ENCODE measurements at places on chromosomes 3 and 15.

DNA sequence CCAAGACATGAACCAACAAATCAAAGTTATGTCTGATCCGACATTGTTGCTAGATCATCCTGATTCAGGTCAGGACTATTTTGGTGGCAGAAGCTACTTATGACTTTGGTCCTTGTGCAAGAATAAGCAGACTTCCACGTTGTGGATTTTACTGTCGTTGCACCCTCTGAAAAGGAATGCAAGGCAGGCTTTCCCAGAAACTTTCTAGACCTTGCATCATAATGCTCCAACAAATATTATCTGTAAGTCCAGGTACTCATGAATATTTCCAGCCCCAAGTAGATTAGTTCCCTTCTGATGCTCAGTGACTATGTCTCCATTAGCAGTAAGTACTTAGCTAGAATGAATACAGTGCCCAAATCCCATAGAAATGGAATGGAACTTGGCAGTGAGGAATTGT lies 203.3 kb upstream of the LRRFIP2 start:
- no peak for DNase-seq

- DNase-seq = no peak
Observed at GRCh38 chr3:181824961-181825360, 113.2 kb downstream of the SOX2 start.

- DNase-seq = no peak
Observed at GRCh38 chr15:34332553-34333120, 4.9 kb downstream of the SLC12A6 start.

DNA sequence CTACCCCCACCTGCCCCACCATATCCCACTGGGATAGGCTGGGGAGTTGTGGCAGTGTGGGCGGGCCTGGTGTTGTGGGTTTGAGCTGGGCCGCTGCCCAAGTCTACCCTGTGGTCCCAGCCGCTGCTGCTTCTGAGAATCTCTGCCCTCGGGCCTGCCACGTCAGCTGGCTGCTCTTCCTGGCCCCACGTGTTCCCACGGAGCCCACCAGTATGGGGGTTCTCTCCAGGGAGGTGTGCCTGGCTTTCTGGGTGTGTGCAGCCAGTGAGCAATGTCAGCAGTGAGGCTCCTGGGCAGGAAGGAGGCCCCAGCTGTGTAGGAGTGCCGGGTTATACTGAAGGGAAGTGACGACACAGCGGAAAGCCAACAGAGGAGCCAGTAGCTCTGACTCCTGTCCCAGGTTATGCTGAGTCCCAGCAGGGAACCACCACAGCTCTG lies 10.5 kb downstream of the GNAI2 start:
- peak; percentile 78 for DNase-seq

DNA sequence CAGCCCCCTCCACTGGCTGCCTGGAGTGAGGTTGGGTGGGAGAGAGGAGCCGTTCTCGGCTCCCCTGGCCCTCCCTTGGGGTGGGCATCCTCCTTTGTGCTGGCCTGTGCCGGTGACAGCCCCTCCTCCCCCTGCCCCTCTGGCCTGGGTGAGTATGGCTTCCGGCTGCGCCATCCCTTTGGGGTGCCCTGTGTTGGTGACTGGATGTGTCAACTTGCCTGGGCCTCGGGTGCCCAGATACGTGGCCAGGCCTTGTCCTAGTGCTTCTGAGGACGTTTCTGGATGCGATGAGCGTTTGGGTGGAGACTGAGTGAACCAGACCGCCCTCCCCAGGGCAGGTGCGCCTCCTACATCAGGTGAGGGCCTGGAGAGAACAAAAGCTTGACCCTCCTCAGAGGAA lies 59.7 kb downstream of the PLXNA1 start:
- no peak for DNase-seq

DNA sequence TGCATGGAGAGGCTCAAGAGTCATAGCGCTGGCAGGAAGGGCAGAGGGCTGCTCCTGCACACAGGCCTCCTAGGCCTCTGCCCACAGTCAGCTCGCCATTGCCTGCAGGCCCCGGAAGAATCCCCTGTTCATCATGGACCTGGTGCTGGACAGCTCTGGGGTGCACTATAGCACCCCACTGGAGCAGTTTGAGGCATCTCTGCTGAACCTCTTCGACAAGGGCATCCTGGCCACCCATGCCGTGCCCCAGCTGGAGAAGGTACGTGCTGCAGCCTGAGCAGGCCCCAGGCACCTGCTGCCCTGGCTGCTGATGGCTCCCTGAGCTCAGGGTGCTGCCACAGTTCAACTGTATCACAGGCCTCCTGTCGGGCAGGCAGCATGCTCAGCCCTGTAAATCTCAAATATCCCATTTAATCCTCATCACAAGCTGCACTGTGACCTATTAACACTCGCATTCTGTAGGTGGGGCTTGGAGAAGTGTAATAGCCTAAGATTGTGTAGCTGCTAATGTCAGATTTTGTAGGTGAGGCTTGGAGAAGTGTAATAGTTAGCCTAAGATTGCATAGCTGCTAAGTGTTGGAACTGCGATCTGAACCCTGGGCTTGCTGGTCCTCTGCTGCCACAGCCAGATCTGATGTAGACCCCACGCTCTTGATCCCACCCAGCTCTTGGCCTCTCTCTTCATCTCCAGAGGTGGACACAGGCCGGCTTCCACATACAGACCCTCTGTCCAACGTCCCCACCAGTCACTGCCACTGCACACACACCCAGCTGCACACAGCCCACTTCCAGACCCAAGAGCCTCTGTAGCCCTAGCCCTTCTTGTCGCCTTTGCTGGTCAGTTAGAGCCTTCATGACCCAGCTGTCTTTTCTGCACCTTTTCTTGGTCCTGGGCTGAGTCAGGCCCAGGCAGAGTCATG lies 31.9 kb downstream of the DNAH1 start:
- DNase-seq = no peak

GRCh38 chr3:49673715-49674496 lies at the start of gene APEH:
Gene APEH (plus strand): TSS chr3:49674351. CDS start chr3:49674402, 51 bp downstream.
- peak; percentile 99 for DNase-seq

- no peak for DNase-seq
Observed at GRCh38 chr3:53149006-53149690, 11.9 kb upstream of the PRKCD start.

GRCh38 chr3:78985981-78986380 lies 781.8 kb downstream of the ROBO1 start:
- no peak for DNase-seq

DNA sequence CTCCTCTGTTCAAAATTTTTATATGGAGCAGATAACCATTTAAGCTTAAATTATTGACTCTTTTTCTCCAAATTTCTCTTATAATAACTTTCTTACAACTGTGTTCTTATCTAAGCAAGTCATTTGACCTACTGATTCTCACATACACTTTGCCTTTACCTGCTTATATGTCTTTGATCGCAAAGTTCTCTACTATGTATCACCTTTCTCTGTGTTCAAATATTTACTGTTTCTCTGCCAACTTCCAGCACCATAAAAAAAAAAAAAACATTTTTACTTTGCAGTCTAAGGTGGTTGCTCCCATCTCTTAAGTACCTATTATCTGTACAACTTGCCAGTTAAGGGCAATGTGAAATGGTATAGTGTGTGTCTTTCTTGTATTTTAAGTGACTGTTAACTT lies 100.8 kb upstream of the DPH6 start:
- no peak for DNase-seq

DNA sequence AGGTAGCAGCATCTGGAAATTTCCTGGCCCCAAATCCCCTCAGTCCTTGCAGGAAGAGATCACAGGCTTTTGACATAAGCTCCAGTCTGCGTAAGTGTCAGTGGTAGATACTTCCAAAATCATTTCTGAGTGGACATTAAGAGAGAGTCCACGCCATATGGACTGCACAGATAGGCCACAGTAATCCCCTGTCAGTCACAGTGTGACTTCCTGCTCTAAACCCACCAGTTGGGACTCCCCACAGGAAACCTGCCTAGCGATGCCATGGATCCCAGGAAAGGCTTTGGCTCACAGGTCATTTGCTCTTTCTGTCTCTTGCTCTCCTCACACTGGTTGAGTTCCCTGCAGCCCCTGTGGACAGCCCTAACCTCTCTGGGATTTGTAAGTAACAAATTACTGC lies 28.8 kb upstream of the MKRN3 start:
- no peak for DNase-seq

DNA sequence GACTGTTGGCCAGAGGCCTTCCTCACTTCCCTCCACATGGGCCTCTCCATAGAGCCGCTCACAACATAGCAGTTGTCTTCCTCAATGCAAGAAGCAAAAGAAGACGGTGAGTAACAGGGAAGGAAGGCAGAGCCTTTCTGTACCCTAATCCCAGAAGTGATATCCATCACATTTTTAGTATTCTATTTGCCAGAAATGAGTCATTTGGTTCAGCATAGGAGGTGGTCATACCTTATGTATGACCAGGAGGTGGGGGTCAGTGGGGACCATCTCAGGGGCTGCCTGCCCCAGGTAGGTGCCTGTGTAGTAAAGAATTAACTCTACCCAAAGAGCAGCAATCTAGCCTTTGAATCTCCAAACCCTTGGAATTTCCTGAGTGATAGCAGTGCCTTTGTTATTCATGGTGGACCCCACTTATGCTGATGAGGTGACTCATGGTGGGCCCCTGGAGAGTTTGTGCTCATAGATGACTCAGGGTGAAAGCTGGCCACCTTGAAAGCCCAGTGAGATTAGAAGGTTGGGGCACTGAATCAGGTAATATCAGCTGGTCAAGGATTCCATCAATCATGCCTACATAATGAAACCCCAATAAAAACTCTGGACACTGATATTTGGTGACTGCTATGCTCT lies 323.9 kb upstream of the IGF1R start:
- no peak for DNase-seq

- DNase-seq = no peak
Observed at GRCh38 chr3:158167737-158168557, 58.1 kb downstream of the RSRC1 start.

GRCh38 chr3:123728014-123728413 lies 143.2 kb upstream of the HACD2 start:
- no peak for DNase-seq

DNA sequence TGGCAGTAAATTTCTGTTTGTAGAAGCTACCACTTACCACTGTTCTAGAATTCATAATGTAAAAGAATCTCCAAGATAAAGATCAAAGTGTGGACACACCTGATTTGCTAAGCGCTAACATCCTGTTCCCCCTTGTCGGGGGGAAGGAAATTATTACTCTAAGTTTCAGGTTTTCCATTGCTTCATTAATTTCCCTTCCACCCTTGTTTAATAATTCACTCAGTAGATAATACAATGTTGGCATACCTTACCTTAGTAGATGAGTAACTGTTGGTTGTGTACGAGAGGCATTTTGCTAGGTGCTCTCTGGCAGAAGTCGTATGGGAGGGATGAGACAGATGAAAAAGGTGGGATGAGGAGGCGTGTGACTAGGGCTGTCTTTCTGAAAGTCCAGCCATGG lies 641.2 kb upstream of the ARRDC4 start:
- no peak for DNase-seq

- no peak for DNase-seq
Observed at GRCh38 chr3:57755368-57755675, 787 bp upstream of the SLMAP start.

DNA sequence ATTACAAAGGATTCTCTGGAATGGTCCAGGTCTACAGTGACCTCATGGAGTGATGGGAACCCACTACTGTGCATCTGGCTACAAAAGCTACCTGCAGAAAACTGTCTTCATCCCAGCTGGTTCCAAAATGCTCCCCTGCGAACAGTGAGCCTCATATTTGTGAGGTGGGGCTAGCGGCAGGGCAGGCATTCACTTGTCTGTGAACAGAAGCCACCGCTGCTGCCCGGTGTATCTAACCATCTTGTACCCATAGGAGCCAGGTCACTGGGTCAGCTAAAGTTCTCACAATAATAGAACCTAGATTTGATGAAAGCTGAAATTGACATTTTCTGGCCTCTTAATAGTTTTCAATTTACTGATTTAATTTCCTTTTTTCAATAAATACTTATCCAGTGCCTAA lies 150.7 kb downstream of the KLF13 start:
- DNase-seq = no peak

DNA sequence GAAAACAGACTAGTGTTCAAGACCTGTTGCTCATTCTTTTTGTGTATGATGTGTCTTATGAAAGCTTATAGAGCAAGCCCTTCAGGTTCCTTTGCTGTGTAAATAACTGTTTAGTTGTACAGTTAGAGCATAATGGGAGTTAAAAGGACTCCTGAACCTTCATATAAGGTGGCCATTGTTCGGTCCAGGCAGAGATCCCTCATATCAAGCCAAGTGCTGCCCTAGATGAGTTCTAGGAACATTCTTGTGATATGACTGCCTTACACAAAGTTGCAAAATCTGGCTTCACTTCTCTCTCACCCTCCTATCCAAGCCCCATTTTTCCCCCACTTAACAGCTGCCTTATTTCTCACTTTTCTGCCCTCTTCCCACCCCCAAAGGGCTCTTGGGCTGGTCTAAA lies 26.9 kb downstream of the GYG1 start:
- no peak for DNase-seq

DNA sequence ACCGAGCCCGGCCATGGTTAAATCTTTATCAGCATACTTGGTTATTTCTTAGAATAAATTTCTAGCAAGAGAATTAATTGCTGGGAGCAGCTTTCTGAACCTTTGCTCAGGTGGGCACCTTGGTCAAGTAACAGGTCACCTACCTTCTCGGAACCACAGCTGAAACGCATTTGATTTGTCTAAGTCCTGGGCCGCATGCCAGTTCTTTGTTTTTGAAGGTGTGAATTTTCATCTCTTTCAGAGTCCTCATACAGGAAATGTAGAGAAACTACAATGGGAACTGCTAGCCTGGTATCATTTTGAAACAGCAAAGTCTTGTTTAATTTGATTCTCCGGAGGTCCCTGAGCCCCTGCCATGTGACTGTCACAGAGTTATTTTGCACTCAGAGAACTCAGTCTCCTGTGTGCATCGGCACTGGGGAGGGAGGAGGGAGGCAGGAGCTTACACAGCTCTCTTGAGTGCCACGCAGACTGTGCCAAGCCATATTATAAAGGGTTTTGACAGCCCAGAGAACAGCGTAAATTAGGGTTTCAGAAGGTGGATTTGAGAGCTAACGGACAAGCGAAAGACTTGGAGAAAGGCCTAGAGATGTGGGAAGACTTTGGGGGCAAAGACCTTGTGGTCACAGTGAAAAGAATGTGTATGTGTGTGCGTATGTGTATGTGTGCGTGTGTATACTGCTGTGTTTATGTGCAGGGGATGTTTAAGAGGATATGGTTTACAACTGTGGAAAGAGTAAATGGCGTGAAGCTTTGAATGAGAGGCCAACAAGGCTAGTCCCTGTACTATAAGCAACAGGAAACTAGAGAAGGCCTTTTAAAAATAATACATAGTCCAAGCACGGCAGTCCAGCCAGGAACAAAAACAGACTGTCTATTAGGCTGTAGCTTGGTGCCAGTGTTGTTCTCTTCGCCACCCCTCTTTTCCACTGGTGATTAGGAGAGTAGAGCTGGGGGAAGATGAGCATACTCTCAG lies 61.8 kb upstream of the ATP13A3 start:
- DNase-seq = no peak

GRCh38 chr15:88681610-88682221 lies 42.9 kb downstream of the ISG20 start:
- no peak for DNase-seq

- no peak for DNase-seq
Observed at GRCh38 chr15:66701422-66702034, 508 bp upstream of the SMAD6 start.

GRCh38 chr3:127426444-127427153 lies 138.8 kb upstream of the PRR20G start:
- DNase-seq = no peak

Measured in stimulated activated CD8-positive, alpha-beta memory T cell treated with anti-CD3 and anti-CD28 coated beads, Interleukin-2, amount 100 ng/mL, for 48 hours (primary cell).